ENCODE measurements at places on chromosomes 16 and 17.
A peak's percentile ranks its signal among the peaks of the same experiment; 100 is the strongest.

GRCh38 chr17:14737984-14738651 lies 437.2 kb downstream of the HS3ST3B1 start:
- peak; percentile 100 for DNase-seq

- DNase-seq: peak; percentile 26
Measured at GRCh38 chr16:53968454-53968853, 264.5 kb downstream of the FTO start.

DNA sequence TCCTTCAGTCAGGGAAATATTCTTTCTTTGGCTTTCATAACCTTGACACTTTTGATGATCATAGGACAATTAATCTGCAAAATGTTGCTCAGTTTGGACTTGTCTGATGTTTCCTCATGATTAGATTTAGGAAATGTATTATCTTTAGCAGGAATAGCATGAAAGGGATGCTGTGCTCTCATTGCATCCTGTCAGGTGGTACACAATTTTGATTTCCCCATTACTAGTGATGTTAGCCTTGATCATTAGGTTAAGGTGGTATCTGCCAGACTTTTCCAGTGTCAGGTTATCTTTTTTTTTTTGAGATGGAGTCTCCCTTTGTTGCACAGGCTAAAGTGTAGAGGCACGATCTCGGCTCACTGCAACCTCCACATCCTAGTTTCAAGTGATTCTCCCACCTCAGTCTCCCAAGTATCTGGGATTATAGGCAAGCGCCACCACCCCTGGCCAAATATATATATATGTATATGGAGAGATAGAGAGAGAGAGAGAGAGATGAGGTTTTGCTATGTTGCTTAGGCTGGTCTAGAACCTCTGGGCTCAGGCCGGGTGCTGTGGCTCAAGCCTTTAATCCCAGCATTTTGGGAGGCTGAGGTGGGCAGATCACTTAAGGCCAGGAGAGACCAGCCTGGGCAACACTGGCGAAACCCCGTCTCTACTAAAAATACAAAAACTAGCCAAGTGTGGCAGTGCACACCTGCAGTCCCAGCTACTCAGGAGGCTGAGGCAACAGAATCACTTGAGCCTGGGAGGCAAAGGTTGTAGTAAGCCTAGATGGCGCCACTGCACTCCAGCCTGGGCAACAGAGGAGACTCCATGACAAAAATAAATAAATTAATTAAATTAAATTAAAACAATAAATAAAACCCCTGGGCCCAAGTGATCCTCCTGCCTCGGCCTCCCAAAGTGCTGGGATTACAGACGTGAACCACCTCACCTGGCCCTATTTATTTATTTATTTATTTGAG lies 15.8 kb upstream of the CAVIN1 start:
- DNase-seq: peak; percentile 47

GRCh38 chr16:80996688-80997138 lies 10.0 kb downstream of the CMC2 start:
- peak; percentile 39 for DNase-seq

- DNase-seq: peak; percentile 8
Measured at GRCh38 chr17:74177018-74177450, 26.4 kb upstream of the RPL38 start.

DNA sequence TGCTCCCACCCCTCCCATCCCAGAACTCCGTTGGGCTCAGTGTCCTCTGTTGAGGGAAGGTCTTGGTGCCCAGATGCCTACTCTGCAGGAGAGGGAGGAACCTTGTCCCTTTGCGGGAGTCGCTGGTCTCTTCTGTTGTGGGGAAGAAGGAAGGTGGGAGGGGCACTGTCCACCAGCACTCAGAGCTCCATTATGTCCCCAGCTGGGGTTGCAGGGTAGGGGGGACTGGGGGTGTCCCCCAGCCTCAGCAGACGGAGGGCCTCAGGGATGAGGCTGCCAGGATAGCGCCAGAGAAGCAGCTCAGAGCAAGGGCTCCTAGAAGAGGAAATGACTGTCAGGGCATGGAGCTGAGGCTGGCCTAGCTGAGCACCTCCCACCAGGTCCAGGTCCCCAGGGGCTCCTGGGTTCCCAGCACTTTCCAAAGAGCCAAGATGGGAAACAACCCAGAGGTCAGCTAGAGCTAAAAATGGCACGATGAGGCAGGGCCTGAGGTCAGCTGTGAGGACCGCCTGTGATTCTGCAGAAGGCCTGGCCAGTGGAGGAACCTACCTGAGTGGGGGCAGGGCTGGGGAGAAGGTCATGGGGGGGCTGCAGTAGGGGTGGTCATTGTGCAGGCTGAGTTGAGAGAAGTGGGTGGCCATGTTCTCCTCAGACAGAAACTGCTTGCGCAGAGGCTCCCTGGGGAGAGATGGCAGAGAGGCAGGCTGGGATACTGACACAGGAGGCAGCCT lies 893 bp downstream of the HCFC1R1 start:
- DNase-seq: peak; percentile 65

DNA sequence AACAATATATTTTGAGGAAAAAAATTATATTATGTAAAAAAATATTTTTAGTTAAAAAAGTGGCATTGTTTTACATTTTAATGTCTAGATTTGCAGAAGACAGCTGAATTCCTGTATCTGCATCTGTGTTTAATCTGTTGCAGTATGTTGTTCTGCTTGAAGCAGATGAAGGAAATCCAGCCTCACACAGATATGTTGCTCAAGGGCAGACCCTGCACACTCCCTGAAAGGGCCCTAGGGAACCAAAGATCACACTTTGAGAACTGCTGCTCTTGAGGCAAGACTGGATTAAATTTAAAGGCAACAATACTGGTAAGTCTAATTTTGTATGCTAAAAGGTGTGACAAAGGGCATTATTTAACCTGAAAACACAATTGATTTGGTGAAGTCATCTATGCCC lies 16.4 kb upstream of the SLC6A4 start:
- DNase-seq: no peak

GRCh38 chr16:6926341-6926740 lies 406.3 kb upstream of the RBFOX1 start:
- no peak for DNase-seq

- DNase-seq: no peak
Measured at GRCh38 chr17:80274871-80275449, 14.3 kb downstream of the RNF213 start.

DNA sequence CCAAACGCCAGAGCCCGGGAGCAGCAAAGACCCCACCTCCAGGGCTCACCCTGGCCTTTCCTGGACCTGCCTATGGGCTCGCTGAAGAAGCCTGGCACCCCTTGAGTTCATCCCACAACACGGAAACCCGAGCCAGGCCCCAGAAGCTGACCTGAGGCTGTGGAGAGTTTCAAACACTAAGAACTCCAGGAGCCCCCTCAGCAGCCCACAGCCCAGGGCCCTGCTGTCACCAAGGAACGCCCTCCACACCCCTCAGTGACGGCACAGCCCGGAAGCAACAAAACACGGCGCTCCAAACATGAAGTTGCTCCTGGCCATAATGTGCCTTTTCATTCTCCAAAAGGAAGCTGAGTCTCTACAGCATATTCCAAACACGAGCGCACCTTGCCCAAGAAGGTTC lies 9.2 kb downstream of the SLC38A10 start:
- no peak for DNase-seq

- DNase-seq: peak; percentile 80
Measured at GRCh38 chr17:50331085-50331791, 14.7 kb upstream of the XYLT2 start.

GRCh38 chr17:27649929-27650328 lies 18.9 kb downstream of the LGALS9 start:
- no peak for DNase-seq

Data from EH (cell line).